Natural killer cell (primary cell): ENCODE measurements at places on chromosomes 5 and 9.

DNA sequence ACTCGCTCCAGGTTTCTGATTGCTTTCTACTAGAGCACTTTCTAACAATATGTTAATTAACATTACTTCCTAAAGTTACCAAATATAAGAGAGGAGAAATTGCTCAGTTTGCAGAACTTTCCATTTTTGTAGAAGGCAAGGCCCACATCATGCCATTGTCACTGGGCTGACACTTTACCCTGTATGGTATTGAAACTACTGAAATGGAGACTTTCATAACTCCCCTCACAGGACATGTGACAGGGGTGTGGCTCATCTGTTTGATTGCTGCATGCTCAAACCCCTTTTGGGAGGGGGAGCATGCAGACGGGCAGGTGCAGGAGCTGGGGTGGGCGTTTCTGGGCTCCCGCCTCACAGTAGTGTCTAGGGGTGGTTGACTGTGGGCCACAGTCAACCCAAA, 206.3 kb upstream of the GHR start:
- no peak for DNase-seq

DNA sequence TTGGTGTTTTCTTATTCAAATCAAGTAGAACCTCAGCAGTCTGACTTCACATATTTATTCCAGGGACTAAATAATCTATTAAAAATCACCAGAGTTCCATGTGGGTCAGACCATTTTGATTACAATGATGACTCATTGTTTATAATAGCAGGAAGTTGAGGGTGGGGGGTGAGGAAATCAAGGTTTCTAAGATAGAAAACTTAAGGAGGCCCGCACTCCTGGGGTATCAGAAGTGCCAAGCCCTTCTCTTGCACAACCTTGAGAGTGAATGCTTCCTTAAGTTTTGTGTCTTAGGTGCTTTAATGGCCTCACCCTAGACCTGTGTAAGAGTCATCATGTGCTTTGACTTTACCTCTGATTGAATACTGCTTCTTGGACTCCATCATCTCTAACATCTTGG, 31.9 kb upstream of the NPR3 start:
- DNase-seq, result no peak

GRCh38 chr5:161001604-161002003, 149.6 kb upstream of the ATP10B start:
- no peak for DNase-seq

DNA sequence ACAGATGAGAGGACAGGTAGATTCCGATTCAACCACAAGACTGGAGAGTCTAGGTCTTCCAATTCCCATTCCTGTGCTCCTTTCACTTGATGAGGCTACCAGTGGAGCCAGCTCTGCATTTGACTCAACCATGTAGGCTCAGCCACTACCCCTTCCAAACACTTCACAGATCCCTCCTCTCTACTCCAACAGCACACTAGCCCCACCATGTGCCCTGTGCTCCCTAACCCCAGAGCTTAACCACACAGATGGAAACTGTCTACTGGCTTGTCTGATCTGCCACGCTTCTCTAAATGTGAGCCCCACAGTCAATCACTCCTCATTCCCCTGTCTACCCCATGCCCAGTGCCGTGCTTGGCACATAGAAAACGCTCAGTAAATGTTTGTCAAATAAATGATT, 508.2 kb downstream of the CDK5RAP2 start:
- no peak for DNase-seq

DNA sequence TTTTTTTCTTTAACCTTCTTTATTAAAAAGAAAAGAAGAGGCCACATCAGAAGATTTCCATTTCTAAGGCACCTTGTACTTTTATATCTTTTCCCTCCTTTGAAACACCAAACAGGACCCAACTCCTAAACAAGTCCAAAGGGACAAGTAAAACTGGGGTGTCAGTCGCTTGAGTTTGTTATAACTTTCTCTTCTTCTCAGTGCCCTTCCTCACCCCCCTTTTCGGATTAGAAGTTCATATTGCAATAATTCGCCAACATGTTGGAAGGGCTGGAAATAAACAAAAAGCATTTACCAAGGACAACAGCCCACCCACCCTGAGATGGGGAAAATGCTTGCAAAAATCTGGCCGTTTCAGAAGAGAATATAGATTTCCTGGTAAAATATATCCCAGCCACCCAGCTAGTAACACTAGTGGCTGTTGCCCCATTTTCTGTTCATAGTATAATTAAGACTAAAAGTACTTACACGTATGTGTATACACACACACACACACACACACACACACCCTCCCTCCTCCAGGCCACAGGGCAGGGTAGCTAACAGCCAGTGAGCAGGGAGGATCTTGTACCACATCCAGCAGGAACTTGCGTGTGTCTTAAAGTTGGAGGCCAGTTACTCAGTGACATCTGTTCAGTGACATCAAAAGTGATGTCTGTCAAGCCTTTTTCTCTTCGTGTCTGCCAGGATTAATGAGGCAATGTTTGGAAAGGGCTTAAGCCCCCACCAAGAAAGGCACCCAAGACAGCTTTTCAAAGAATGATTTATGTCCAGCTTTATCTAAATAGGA, 149.1 kb upstream of the KLF4 start:
- no peak for DNase-seq

DNA sequence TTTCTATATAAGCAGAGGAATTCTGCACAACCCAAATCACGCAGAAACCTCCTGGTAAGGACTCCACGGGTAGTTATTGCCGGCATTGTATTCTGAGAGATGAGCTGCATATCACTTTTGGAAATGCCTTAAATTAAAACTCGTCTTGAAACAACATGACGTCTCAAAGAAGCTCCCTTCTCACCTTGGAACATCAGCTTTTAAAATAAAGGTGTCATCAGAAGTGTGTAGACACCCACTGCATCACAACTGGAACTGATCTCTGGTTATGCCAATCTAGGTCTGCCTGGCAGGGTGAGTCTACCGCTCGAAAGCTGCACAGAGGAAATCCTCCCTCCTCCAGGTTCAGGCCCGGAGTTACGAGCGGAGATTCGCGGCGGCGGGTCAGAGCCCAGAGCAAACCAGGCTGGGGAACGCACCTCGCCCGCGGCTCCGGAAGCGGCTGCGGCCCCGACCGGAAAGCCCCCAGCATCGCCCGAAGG, 974 bp upstream of the SLC12A2 start:
- no peak for DNase-seq

DNA sequence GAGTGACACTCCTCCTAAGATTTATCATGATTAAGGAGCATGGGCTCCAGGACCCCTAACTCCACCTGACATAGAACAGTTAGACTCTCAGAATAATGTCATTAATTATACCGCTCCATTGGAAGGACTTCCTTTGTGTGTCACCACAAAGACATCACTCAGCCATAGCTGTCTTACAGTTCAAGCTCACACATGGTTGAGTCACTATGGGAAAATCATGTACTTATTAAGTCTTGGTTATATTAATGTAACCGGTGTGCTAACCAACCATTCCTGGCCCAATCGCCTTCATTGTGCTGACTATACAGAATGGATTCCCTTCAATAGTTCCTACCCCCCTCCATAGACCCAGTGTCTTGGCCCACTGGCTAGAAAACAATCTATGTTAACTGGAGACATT, 10.9 kb upstream of the MCCC2 start:
- DNase-seq, result no peak

- no peak for DNase-seq
These were observed 248.8 kb downstream of the TENT4A start for GRCh38 chr5:6961837-6962635.

DNA sequence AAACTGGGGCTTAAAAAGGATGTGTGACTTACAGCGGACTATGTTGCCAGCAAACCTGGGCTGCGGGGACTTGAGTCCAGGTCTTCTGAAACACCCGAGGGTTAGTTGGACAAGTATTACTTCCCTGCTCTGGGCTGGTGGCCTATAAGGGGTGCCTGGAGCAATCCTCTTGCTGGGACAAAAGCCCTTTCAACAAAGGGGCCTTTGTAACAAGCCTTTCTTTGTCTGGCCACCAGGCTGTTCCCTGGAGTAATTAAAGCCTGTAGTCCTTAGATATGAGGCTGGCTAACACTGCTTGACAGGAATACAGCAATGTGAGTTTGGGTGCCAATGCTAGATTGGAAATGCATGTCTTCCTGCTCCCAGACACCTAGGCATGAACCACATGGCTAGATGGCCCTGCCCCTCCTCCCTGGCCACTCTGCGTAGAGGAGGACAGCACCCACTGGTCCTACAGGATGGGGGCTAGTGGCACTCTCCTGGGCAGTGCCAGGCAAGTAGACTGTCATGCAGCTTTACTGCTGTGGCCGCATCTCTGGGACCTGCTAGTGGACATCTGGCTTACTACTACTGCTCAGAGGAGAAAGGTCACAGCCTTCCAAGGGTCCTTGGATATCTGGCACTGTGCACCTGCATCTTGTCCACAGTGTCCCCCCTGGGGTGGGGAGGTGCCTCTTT, 343.1 kb downstream of the ZSWIM6 start:
- DNase-seq, result no peak

GRCh38 chr9:84374013-84374412, 33.5 kb upstream of the SLC28A3 start:
- no peak for DNase-seq

GRCh38 chr5:67875601-67876000, 340.0 kb upstream of the PIK3R1 start:
- DNase-seq, result no peak

DNA sequence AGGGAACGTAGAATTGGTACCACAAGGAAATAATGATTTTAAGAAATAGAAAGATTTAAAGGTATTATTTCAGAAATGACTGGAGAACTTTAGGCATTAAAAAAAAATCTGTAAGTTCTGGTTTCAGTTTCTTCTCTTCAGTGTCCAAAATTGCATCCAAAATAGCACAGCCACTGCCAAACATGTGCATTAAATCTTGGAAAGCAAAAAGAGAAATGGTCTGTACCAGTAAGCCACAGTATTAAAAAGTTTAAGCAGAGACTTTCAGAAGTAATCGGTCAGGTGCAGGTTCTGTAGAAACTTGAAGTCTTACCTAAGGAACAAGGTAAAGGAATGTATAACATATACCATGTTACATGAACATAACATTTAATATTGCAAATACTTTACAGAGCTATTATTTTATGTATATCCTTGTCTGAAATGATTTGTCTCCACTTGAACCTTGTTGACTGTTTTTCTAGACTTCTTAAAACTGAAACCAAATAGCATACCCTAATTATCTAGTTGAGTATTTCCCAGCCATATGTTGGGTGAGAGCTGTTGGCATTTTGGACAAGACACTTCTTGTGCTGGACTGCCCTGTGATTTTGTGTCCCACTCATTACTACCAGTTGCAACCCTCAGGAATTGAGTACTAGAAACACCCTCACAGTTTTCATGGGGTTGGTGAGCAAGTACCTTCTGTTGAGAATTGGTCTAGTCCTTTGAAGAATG, 32.1 kb downstream of the NIPBL start:
- no peak for DNase-seq

DNA sequence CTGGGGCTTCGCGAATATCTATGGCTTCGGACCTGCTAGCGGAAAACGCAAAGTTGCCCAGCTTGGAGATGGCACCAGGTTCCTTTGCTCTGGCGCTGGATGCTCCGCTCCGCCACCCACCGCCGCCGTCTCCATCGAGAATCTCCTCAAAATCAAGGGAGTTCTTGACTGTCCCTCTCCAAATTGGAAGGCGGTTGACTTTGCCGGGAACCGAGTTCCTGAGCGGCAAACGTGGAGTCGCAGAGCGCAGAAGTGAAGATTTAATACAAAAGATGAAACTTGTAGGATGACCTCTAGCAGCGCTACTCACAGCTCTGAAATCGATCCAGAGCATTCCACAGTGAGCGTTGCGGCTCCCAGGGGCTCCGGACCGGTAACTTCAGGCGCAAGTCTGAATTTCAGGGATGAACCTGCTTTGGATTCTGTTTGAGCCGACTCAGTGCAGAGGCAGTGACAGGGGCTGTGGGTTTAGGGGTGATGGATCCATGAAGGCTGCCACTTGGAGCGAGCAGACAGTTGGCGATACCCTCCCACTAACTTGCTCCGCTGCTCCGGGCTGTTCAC, 1641.5 kb upstream of the C9orf72 start:
- DNase-seq, result no peak
